ENCODE measurements at places on chromosomes 3 and 15.

DNA sequence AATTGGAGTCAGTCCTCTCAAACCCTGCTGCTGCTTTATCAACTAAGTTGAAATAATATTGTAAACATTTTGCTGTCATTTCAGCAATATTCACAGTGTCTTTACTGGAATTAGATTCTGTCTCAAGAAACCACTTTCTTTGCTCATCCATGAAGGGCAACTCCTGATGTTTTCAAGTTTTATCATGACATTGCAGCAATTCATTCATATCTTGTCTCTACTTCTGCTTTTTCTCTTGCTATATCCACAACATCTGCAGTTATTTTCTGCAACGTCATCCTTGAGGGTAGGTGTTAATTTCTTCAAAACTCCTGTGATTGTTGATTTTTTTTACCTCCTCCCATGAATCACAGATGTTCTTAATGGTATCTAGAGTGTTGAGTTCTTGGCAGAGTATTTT is 181.6 kb downstream of the EPHA6 start:
- DNase-seq = no peak

DNA sequence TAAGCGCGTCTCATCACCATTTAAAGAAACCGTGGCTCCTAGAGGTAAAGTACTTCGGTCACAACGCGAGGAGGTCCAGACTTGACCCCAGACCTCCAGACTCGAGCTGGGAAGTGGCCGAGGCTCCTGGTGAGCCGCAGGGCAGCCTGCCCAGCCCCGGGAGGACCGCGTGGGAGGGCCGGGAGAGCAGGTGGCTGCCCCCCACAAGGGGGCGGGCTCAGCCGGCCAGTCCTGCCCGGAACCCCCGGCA is at the start of gene SLC27A2:
SLC27A2 (plus strand) TSS at position 228 of the 250 bp plus-strand sequence. CDS start 232 bp downstream, outside the sequence.
- DNase-seq = peak; percentile 54

DNA sequence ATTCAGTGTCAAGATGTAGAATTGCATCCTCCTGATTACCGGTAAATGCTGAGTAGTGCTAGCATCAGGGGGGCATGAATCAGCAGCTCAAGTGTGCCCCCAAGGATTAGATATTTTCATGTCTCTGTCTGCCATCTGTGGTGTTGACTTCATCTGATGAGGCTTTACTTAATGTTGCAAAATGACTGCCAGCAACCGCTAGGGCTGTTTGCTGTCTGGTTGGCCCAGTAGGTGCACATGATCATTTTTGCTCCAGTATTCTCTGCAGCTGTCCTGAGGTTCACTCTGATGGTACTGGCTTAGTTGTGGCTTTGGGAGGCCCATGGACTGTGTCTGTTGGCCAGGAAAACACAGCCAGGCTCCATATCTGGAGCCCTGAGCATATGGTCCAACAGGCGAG is 316.4 kb downstream of the SOX2 start:
- no peak for DNase-seq

DNA sequence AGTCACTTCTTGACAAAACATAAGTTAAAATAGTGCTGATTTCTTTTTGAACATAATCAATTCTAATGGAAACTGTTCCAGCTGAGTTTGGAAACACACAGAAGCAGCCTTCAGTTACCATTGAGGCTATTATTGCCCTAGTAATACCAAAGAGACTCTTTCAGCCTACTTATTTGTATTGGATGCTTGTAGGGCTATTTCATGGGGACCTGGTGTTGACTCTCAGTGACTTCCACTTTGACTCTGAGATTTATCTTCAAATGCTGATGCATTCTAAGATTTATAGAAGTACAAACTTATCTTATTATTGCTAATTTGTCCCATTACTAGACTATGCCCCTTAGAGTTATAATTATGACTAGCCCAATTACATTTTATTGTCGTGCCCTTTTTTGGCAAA is 67.4 kb downstream of the CMSS1 start:
- no peak for DNase-seq

DNA sequence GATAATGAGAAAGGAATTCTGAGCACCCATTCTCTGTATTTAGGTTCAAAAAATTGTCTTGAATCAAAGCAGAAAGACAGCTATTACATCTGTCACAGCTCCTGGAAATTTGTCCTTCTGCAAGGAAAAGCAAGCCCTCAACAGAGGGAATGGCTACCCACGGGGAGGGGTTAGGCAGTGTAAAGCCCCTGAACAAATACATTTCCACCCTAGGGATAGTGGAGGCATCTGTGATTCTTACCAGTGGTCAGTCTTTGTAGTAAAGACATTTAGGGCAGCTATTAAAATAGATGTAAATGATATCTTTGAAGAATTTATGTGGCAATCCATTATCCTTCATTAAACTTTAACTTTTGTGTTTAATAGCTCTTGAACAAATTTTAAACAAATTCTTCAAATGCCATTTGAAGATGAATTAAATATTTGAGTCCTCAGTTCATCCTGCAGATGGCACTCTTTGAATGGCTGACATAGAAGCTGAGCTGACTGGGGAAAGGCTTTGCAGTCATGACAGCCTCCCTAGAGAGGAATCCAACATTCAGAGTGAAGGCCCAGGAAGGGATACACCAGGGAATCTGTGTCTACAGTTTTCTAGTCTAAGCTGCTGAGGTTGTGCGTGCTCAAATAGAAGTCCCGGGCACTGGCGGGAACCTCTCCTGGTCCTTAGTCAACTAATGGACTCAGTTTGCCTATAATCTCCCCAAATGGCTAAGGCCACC is 359.7 kb upstream of the ROPN1 start:
- DNase-seq = peak; percentile 27

All from NCI-H774 (cell line).